ENCODE measurements at places on chromosomes 7 and 10.

DNA sequence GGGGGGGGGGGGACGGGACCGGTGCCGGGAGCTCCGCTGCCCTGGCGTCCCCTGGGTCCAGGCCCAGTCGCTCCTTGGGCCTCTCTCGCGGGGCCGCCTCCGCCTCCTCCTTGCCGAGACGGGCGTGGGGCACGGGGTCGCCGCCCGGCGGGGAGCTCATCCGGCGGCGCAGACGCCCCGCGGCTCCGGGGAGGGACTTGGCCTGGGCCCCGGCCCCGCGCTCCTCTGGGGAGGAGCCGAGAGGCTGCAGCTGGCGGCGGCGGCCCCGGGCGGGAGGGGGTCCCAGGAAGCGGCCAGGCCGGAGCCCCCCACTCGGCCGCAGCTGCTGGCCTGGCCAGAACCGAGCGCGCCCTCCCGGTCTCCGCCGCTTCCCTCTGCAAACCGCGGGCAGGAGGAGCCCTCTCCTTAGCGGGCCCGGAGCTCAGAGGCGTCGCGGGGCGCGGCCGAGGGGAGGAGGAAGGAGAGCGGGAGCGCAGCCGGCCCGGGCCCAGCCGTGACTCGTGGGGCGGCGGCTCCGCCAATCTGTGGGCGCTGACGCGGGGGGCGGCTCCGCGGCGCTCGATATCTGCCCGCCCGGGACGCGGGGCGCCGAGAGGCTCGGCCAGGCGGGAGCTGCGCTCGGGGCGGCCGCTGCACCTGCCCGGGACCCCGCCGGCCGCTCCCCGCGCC lies at the start of gene FAM20C:
FAM20C (plus strand) TSS at position 591 of the 669 bp plus-strand sequence. CDS start 629 bp downstream, outside the sequence.
- DNase-seq = peak; percentile 20

DNA sequence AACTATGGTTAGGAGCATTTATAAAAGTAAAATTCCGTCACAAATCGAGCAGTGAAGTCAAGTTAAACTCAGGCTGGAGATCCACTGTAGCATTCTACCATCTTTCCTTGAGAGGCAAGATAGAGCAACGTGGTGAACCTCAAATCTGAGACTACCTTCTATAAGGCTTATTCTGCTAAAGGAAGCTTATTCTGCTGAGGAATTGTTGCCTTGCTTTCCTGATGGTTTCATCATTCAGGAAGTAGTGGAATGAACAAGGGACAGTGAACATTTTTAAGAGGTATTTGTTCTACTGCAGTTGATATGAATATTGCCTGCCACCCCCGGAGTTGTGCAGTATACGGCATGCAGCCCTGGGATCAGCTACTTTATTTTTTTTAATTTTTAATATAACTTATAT lies 170.8 kb downstream of the VPS50 start:
- DNase-seq = no peak

- no peak for DNase-seq
These were observed 456.8 kb downstream of the KCNMA1 start for GRCh38 chr10:77180794-77181193.

GRCh38 chr10:44425466-44425865 lies 40.6 kb upstream of the CXCL12 start:
- DNase-seq = no peak

GRCh38 chr7:30199271-30199670 lies 64.5 kb downstream of the MTURN start:
- DNase-seq = no peak

DNA sequence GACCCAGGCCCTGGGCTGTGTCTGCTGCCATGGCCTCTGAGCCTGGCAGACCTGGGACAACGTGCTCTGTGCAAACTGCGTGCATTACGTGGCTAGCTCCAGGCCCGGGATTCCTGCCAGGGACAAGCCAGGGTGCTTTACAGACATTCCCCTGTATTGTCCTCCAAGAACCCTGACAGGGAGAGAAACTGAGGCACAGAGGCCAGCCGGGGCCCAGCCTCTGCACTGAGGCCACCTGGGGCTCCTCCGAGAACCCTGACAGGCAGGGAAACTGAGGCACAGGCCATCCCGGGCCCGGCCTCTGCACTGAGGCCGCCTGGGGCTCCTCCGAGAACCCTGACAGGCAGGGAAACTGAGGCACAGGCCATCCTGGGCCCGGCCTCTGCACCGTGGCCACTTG lies 64.9 kb downstream of the CFAP46 start:
- no peak for DNase-seq

DNA sequence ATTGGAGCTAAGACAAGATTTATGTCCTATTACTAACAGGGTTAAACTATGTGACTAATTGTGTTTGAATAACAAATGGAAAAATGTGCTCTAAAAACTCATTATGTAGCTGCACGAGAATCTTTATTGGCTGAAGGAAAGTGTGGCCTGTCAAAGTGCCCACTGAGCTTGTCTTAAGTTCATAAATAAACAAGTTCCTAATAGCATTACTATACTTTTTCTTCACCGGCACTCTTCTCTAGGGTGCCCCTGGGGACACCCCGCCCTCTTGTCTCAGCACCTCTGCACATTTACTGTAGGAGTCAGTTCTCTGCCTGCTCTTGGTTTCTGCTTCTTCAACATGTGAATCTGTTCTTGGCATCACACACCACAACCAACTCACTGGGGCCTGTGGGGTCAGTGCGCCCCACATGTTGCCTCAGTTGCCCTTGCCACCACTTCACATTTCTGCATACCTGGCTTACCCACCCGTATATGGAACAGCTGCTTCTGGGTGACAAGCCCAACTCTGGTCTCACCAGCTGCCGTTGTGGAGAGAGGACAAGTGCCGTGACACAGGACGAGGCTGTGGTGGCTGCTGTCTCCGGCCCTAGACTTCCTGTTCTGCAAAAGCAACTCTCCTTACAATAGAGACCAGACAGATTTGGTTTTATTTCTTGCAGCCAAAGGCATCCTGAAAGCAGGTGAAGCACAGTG lies 96.3 kb upstream of the DDC start:
- peak; percentile 25 for DNase-seq

GRCh38 chr7:10918093-10918590 lies 55.5 kb upstream of the PHF14 start:
- DNase-seq = no peak

- DNase-seq = no peak
These were observed 12.8 kb downstream of the ANKRD22 start for GRCh38 chr10:88838766-88839350.

DNA sequence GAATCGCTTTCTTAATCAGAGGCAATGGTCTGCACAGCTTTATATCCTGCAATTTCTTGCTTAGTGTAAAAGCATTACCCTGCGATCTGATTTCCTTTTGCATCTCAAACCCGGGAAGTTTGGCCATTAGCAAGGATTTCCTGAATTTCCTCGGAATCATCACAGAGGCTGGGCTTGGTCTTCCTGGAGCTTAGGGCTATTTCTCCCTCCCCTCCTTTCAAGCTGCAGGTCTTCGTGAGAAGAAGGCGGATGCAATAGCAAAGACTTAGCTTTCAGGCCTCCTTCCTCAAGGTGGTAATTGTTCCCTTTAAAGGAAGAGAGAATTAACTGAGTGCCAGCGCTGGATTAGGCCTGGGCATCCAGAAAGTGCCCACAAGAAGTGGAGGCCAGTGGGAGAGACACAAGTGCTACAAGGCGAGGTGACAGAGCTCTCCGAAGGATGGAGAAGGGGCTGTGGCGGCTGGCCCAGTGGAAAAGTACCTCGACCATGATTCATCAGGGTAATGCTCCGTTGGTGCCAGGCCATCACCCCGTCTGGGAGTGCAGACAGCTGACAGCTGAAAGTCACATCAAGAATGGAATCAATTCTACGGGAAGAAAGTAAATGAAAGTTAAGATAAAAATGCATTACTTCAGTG lies 4.0 kb upstream of the ARMS2 start:
- DNase-seq = no peak

DNA sequence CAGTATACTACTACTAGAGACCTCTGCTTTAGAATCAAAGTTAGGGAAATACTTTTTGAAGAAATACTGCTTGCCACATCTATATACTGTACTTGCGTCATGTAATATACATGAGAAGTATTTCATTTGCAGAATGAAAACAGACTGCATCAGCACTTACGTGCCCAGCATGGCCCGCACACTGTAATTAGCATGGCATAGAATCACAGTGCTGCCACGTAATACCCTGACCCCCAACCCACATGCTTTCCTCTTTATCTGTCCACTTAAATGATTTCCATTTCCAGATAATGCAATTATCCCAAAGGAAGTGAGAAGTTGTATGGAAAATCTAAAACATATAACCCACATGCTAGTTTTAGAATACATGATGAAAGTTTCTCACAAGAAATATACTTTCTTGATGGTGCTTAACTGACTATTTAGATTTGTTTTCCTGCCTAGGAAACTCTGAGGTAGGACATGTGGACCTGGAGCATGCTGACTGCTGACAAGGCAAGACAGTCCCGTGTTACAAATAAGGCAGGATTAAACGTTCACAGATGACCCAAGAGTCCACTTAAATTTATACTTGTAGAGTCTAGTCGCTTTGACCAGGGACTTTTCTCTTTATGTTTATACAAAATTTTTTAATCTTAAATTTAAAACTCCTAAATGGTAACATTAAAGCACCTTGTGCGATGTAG lies 12.6 kb downstream of the USP6NL start:
- no peak for DNase-seq

GRCh38 chr10:58384544-58384998 lies 639 bp upstream of the TFAM start:
- DNase-seq = no peak

DNA sequence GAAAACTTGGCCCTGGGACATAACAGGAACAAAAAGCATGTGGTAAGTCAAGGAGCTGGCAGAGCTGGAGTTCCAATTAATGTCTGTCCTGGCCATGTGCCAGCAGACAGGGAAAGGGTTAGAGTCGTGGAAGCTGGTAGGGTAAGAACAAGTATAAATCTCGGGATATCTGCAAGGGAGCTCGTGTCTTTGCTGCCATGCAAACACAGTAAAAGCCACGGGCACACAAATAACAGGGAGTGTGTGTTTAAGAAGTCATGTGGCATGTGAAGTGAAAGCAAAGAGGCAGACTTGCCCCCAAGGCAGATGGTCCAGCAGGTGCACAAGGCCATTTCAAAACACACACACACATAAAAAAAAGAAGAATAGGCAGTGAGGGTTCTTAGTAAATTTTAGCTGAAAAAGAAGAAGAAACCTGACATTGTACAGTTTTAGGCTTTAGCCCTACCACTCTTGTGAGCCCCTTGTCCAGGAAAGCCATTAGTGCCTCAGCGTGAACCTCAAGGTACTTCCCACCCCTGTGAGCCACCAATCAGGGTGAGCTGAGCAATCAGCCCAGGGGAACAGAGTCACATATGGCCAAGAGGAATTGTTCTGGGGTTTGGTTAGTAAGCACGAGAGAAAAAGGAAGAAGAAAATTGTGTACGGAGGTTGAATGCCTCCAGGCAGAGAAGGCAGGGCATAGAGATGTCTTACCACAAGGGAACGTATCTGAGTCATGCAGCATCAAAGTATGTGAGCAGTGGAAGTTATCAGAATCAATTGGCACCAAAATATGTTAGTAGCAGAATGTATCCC lies 32.8 kb upstream of the ARHGAP12 start:
- no peak for DNase-seq

DNA sequence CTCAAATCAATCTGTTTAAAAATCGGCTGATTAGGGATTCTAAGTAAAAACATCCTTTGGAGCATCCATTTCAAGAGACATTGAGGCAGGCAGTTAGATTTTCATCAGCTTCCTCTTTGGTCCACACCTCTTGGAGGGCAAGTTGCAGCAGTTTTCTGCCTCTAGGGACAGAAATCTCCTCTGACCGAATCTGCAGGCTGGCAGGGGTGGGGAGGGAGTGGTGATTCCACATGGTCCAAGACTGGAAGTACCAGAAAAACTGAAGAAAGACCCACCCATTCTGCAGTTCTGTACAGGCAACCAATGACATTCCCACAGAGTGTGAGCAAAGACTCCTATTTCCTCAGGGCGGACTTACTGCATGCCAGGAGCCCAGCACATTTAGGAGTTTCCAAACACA lies 29.0 kb downstream of the FGFBP3 start:
- no peak for DNase-seq

GRCh38 chr10:20485554-20485953 lies 411.6 kb downstream of the NEBL start:
- no peak for DNase-seq

DNA sequence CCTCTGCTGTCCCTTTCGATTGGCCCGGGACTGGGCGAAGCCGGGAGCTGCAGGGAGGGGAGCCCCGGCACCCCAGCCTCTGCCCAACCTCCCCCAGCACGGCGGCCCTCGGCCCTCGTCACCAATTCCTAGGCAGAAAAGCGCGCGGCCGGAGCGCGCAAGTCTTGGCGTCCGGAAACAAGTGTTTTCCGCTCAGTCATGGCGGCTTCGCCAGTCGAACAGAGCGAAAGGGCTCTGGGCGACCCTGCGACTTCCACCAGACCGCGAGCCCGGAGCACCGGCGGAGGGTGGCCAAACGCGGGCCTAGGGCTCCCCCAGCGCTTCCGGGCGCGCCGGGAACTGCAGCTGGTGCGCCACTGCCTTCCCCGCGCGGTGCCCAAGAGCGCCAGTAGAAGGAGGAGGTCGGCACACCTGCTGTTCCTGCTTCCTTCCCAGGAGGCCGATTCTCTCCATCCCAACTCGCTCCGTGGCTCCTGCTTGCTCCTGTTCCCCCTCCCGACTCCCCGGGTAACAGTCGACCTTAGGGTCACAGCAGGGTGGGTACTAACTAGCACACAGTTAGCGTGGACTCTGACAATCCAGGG lies 729.9 kb downstream of the ZWINT start:
- no peak for DNase-seq

- no peak for DNase-seq
These were observed 318.5 kb downstream of the INHBA start for GRCh38 chr7:41384418-41384817.

- DNase-seq = peak; percentile 71
These were observed 53.7 kb upstream of the KDM7A start for GRCh38 chr7:140230516-140230860.

DNA sequence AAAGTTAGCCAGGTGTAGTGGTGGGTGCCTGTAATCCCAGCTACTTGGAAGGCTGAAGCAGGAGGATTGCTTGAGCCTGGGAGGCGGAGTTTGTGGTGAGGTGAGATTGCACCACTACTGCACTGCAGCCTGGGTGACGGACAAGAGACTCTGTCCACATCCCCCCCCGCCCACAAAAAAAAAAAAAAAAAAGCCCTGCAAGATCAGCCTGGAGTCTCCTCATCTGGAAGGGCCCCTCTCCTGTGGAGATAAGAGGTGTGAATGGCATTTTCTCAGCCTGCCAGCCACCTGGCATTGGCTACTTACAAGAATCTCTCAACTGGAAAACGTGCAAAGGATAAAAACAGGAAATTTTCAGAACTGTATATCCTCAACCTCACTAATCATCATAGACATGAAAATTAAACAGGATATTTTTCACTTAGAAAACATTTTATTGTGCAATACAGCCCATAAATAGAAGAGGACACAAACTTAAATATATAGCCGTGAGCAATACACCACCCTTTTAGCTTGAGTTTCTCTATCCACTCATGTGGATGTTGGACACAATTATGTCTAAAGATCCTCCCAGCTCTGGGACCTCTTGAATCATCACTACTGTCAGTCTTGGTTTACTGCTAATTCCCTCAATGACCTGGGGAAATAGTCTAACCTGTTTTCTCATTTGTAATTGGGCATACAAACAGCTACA lies 11.3 kb upstream of the TSPAN15 start:
- DNase-seq = no peak

DNA sequence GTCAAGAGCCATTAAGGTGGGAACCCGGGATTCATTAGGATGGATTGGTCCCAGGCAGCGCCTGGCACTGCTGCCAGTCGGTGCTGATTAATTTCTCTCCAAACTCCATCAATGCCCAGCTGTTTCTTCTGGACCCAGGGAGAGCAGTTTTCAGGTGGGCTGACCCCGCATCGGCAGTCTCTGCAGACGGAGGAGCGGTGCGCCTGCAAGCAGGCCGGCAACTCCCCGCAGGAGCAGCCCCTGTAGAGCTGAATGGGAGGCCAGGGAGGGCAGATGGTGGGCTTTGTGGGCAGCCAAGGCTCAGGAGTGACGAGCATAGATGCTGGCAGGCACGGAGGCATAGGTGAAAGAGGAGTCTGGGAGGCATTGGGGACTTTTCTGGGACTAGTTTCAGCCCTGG lies 56.5 kb downstream of the CDH23 start:
- no peak for DNase-seq
